Epithelial cell of proximal tubule (primary cell): ENCODE measurements at places on chromosomes 6 and 20. TPM values are rescaled to one million over a fixed set of nuclear protein-coding genes. Genes with fewer than 3 reads are reported as not detected.
A peak's percentile ranks its signal among the peaks of the same experiment; 100 is the strongest.

TSPO2 gene
- total RNA-seq = not detected in 2 replicates

DNA sequence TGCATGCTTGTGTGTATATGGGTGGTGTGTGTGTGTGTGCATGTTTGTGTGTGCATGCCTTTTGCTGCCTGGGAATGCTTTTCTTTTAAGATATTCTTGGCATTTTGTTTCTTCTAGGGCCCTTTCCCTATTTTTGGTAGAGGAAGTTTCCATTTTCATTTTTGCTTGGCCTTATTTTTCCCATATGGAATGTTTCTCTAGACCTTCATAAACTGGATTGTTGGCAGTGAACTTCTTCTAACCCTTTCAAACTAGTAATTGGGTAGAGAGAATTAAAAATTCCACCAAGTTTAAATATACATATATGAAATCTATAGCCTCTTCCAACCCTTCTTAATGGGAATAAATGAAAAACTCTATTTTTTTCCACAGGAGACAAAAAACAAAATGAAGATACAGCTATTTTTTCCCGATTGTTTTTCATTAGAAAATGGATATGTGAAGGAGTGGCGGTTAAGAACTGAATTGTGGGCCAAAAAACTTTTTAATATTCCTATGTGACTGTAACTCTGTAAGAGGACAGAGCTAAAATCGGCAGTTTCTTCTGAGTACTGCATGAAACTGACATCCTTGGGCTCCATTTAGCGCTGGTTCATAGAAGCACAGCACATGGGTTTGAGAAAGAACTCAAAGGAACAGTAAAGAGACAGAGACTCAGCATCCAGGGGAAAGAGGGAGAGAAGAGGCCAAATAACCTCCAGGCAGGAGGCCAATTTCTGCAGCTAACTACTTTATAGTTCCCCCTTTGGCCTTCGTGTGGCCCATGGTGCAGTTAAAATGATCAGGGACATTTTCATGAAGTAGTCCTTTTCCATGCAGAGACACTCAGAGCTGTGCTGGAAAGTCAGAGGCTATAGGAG, 102.1 kb downstream of the TMEM170B start:
- DNase-seq = no peak

DNA sequence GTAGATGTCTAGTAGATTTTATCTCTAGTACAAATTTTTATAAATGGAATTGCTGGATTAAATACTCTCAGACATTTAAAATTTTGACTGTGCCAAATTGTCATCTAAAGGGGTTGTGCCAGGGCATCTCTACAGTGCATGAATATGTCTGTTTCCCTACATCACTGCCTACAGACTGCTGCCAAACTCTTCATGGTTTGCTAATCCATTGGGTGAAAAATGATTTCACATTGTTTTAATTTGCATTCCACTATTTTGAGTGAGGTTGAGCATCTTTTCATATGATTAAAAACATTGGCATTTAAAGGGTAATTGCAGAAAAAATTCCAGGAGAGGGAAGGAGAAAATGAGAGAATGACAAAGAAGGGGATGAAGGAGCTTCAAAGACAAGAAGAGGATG, 267.7 kb upstream of the RNF24 start:
- DNase-seq = no peak

- DNase-seq = peak; percentile 0
Measured at GRCh38 chr6:61809004-61809595, 476.9 kb downstream of the KHDRBS2 start.

DNA sequence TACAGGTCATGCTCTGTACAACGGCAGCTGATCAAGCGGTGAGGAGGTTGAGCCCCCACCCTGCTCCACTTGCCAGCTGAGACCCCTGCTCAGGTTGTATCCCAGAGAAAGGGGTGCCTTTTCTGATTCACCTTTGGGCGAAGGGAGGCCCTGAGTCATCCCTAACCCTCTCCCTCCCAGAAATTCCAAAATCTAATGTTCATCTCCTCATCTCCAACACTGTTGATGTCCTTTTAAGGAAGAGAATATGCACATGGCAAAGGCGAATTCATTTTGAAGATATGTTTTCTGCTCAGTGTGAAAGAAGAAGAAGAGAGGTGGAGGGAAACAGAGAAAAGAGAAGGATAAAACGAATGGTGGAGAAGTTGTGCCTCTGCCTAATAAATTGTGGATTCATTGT, 120.5 kb downstream of the SCML4 start:
- DNase-seq = no peak

DNA sequence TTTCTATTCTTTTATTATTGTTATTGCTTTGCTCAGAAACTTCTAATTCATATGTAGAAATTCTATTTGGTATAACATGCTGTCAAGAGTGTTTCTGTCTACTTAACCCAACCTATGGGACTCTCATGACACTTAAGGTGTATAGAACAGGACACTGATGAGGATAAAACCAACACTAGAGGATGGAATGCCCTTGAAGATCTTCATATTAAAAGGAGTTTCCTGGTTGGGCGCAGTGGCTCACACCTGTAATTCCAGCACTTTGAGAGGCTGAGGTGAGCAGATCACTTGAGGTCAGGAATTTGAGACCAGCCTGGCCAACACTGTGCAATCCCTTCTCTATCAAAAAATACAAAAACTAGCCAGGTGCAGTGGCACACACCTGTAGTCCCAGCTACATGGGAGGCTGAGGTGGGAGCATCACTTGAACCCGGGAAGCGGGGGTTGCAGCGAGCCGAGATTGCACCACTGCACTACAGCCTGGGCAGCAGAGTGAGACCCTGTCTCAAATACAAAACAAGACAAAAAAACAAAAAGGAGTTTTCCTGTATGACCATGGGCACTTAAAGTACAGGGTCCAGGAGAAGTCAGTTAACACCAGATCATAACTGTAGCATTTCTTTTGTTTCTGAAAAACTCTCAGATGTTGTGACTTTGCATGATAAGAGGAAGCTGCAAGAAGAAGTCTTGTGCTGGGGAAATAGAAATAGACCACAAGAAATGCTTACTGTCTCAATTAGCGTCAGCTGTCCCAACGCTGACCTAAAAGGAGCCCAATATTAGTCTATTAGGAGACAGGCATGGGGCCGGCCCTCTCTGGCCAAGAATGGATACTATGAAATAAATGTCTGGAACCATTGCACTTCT, 38.9 kb upstream of the CD2AP start:
- no peak for DNase-seq

C20orf204 gene
- total RNA-seq = under 0.01 TPM in 1 of 2 replicates, not detected in the other

PKHD1 gene
- 1.7 and 1.9 TPM in 2 replicates for total RNA-seq

DNA sequence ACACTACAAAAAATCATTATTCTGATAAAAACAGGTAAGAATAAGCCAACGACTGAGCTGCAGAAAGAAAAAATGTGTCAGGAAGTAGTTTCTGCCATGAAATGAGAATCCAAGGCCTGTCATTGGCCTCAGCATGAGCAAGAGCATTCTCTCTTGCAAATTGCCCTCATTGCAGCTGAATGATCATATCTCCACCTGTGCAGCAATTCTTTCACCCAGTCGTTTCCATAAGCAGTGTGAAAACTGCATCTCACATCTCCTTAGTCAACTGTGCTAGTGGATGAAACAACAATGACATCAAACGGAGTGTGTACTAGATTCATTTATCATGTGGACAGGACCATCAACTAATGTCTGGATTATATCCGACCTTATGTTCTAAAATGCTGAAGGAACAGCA, 88.2 kb upstream of the STXBP5 start:
- no peak for DNase-seq

STMND1 gene
- total RNA-seq = 0.14 TPM in 1 of 2 replicates, not detected in the other

DNA sequence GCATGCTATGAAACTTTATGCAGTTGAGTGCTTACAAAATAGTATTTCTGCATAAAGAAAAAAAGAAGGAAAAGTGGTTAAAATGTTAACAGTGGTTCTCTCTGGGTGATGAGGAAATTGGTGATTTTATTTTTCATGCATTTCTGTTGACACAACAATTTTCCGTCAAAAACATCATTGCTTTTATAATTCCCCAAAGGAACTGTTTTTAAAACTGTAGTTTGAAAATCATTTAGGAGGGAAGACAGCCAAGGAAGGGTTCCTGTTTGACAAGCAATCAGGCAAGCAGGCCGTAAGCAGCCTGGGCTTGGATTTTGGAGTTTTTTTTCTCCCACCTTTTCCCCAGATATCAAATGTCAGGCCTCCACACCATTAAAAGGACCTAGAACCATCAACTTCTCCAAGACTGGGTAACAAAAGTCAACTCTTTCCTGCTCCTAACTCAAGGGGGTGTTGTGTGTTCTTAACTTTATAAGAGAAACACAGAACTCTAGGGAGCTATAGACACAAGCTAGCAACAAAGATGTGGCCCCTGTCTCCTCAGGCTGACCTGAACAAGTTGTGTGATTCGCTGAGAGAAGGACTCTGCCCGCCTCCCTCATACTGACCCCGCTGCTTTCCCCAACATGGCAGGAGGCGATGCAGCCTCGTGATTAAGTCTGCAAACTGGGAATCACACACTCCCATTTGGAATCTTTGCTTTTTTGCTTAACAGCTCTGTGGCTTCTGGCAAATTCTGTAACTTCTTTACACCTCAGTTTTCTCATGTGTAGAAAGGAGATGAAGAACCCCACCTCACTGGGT, 146.6 kb downstream of the BCAS1 start:
- no peak for DNase-seq

DNA sequence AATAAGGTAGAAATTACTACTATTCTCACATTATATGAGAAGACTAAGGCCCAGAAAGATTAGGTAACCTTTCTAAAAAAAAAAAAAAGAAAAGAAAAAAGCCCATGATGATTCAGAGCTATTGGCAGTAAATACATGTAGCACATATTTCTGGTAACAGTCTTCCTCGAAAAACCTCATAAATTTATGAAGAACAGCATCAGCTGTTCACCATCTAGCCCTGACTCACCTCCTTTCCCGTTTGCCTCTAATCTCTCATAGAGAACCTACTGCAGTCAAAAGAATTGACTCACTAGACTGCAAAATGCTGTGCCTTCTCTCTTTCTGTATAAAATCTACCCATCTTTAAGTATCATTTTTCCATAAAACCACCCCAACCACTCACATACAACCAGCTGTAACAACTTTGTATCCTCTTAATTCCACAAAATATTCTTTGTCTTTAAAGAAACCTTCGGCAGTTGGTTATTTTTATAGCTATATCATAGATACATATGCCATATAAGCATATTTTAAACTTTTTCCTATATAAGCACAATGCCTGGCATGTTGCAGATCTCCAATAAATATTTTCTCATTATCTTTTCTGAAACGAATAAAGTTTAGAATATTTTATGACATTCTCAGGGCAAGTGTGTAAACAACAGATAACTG, 152.7 kb upstream of the ENPP5 start:
- DNase-seq = no peak

FBXL4 gene
- 10.6 and 13.1 TPM in 2 replicates for total RNA-seq

DNA sequence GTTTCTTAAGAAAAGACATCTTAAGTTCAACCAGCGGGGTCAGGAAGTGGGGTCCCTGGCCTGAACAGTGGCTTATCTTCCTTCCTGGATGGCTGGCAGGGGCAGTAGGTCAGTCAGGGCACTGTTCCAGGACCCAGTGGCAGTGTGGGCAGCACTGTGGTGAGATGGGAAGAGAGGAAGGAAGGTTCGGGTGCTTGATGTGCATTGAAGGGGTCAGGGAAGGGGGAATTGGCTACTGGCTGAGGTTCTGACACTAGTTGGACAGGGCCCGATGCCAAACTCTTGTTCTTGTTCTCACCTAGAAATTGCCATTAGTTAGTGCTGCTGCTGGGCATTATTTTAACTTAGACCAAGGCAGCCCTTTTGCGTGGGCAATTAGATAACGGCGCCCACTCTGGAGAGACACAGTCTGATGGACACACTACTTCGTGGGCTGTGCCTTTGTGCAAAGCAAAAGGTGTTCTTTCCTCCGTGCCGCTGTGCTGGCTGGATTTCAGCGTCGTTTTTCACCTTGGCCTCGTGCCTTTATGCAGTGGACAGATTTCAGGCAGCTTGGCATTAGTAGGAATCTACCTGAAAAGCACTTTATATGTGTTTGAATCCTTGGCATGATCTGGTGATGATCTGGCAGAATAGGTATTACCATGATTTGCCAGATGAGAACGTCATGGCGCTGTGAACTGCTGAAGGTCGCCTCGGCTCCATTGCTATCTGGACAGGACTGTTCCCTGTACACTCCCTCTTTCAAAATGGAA, 30.3 kb downstream of the UTRN start:
- DNase-seq = no peak

- no peak for DNase-seq
Measured at GRCh38 chr20:62476056-62476838, 452 bp upstream of the GATA5 start.

DNA sequence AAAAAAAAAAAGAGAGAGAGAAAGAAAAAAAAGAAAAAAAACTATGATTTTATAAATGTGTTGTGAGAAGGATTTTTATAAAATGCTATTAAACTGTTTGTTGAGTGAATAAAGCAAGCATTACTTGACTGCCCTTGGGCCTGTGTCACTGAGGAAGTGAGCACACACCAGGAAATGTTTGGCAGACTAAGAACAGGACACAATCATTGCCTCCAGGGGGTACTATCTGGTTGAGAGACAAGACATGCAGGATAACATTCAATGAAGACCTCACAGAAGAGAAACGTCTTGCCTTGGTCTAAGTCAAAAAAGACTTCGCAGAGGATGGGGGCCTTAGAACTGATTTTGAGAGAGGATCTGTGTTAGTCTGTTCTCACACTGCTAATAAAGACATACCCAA, 40.6 kb downstream of the MTFR2 start:
- DNase-seq = no peak

DNA sequence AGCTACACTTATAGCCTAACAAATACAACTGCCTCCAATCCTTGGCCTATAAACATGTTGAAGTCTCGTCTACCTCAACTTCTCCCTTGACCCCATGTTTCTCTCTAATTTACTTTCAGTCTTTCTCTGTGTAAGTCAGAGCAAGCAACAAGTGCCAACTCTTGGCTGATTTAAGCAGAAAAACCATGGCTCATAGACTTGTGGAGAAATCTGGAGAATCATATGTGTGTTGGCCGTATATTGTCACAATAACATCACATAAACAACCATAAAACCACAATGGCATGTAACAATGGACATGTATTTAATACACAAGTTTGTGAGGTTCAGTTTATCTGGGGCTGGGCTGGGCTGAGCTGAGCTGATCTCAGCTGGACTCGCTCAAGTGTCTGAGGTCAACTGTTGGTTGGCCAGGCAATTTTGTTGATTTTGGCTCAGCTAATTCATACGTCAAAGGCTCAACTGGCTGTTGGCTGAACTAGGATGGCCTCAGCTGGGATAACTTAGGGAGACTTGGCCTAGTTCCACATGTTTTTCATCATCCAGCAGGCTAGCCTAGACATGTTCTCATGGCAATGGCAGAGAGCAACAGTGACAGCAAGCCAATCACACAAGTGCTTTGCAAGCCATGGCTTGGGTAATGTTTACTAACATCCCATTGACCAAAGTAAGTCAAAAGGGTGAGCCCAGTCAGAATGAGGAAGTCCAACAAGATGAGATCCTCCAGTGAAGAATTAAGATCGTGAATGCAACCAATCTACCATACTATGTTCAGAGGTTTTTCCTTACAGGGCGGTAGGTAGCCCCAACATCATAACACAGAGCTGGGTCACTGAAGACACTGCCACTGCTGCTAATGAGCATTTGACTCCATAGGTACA, 12.9 kb upstream of the TBC1D22B start:
- DNase-seq = peak; percentile 100

DNA sequence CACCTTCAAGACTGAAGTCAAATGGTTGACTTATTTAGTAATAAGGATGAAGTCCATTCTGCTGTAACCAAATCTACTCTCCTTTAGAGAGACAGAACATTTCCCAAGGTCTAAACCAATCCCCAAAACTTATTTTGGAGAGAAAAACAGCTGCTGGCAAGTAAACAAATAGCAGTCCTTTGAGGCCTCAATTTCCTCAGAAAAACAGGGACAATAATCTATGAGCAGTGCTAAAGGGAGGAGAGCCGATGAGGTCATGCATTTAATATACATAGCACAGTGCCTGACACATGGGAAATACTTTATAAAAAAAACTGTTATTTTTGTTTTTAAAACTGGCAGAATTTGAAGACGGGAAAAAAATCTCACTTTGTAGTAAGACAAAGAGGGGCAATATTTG, 526.0 kb downstream of the EPM2A start:
- DNase-seq = no peak

DEFB124 gene
- not detected in 2 replicates for total RNA-seq
